Islet precursor cell (in vitro differentiated cells): ENCODE measurements at places on chromosomes 1 and 21.
A peak's percentile ranks its signal among the peaks of the same experiment; 100 is the strongest.

- peak; percentile 69 for DNase-seq
Observed at GRCh38 chr1:101683561-101683960, 313.2 kb downstream of the OLFM3 start.

DNA sequence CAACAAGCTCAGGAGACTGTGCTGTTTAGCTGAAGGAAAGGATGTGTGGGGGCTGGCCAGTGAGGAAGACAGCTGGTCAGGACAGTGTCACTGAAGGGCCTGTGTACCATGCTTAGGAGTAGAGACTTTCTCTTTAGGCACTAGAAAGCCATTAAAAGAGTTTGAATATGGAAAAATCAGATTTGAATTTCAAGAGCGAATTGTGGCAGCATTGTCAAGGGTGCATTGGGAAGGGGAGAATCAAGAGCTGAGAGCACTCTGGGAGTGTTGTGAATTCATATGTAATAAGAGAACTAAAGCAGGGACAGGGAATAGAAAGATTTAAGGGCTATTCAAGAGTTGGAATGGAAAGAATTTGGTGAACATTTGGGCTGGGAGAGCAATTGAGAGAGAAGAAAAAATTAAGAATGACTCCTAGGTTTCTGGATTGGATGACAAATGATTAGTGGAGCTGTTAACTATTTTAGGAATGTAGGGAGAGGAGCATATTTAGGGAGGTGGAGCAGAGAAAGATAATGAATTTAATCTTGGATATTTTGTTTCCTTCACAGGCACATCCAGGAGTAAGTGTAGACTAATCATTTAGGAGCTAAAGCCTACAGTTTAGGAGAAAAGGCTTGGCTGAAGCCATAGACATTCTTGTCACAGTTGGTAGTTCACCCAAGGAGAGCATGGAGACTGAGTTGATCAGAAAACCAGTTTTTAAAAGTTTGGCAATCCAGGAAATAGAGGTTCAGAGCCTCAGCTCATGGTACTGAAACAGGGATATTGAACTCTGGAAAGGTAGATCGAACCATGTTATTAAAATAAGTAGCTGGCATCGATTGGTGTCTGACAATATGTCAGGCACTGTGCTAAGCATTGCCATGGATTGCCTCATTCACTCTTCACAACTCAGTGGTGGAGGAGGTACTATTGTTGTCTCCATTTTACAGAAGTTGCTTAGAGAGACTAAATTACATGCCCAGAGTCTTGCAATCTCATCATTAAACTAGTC is 23.1 kb upstream of the TOR3A start:
- DNase-seq = no peak

DNA sequence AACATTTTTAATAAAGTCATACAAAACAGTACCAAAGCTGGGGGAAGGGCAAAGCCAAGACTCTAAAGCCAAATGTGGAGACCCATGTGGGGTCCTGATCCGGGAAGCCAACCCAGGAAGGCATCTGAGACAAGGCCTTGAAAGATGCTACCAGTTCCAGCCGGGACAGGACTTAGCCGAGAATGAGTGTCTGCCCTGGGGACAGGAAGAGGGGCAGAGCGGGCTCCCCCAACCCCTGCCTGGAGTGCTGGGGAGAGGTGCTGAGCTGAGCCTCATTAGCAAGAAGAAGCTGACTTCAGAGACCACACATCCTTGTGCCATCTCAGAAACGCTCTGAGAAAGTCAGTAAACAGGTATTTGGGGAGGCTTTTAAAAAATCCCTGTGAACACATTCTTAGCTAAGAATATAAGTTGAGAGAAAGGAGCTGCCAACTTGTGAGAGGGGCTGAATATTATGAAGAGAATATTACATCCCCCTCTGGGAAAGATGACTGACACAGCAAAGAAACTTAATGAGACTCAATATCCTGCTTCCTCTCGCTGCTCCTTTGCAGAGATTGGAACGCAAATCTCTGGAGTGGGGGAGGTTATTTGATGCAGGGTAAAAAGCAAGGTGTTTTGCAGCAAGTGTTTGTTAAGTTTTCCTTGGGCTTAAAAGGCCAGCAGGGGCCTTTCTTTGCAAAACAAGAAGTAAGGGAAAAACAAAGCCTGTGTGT is 103.3 kb upstream of the KCND3 start:
- no peak for DNase-seq

DNA sequence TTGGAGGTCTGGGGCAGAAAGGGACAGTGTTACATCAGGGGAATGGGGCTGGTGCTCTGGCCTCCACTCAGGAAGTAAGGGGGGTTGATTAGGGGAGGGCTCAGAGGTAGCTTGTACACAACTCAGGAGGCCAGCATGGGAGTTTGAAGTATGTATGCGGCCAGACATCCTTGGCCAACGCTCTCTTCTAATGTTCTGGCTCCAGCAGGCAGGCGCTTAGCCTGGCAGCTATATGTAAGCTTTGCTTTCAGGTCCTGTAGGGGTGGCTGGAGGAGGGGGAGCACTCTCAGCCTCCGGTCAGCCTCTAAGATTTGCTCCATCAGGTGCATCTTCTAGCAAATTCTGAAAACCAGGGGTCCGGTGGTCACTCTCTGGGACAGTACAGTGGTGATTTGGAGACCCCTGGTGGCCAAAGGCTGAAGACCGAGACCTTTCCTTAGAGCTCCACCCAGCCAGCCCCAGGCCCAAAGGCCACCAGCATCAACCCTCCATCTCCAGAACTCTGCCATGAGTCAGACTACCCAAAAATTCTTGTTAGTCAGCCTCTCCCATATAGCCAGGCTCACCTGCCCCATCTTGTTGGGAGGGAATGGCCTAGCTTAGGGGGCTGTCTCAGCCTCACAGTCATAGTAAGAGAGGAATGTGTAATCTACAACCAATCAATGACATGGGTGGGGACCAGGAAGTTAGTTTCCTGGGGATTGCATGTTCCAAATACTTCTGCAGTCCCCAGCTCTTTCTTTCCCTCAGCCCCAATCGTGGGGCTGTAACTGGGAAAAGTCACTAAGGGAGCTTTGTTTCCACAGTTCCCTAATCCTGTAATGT is 9.7 kb upstream of the COL8A2 start:
- DNase-seq = peak; percentile 91

GRCh38 chr1:244860914-244861610 is 3.3 kb downstream of the HNRNPU start:
- DNase-seq = no peak

- DNase-seq = no peak
Observed at GRCh38 chr1:228073061-228073856, 9.2 kb upstream of the ARF1 start.

DNA sequence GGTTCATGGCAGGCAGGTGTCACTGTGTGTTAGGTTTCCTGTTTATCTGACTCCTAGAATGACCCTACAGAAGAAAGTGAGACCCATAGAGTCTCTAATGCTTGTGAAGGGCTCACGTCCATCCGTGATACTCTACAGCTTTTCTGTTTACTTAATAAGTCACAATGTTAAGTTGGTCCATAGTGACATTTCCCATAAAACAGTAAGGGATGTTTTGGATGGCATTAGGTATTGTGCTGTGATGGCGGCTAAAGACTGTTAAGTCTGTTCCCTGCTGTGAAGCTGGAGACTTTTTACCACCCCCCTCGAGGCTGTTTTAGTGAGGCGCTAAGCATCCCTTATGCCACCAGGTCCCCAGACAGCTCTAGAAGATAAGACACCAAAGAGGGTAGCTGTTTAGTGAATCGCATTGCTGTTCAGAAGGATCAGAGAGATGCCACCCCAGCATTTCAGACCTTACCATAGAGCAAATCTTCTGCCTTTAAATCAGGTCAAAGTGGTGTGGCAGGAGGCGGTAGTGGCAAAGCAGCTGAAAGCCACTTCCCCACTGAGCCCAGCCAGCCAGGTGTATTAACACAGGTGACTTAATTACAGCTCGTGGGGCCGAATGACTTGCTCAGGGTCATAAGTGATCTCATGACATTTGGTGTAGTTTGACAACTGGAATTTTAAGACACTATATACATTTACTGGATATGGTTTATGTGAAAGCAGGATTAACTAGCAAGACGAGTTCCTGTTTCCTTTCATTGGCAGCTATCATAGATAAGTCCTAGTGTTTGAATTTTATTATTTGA is 25.0 kb downstream of the SLC37A1 start:
- DNase-seq = no peak

- no peak for DNase-seq
Observed at GRCh38 chr21:43961382-43961909, 50.7 kb upstream of the TRAPPC10 start.

- no peak for DNase-seq
Observed at GRCh38 chr1:54681358-54681757, 34.3 kb upstream of the TTC4 start.

- no peak for DNase-seq
Observed at GRCh38 chr1:233480198-233480597, 133.7 kb upstream of the KCNK1 start.

- DNase-seq = no peak
Observed at GRCh38 chr1:153941826-153942725, 4.4 kb downstream of the DENND4B start.

- peak; percentile 43 for DNase-seq
Observed at GRCh38 chr1:5267603-5268235, 613.3 kb downstream of the AJAP1 start.

GRCh38 chr1:207021876-207022596 is 10.5 kb downstream of the C1orf116 start:
- DNase-seq = no peak

DNA sequence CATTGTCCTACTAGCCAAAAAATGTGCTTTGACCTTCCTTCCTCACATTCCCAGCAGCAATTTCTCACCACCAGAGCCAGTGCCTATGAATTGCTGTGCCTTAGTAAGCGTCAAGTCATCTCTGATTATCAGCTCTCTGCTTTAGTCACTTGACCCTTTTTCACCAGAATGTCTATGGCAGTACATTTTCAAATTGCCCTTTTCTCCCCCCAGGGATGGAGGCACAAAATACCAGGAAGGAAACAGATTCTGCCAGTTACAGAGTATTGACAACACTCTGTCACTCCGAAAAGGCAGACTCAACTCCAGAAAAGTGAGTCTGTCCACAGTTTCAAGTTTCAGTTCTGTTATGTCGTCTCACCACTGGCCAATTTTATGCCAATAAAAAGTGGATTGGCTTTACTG is 167.4 kb downstream of the TNFSF18 start:
- DNase-seq = no peak

GRCh38 chr1:33930346-33931110 is 66.6 kb downstream of the HMGB4 start:
- no peak for DNase-seq

DNA sequence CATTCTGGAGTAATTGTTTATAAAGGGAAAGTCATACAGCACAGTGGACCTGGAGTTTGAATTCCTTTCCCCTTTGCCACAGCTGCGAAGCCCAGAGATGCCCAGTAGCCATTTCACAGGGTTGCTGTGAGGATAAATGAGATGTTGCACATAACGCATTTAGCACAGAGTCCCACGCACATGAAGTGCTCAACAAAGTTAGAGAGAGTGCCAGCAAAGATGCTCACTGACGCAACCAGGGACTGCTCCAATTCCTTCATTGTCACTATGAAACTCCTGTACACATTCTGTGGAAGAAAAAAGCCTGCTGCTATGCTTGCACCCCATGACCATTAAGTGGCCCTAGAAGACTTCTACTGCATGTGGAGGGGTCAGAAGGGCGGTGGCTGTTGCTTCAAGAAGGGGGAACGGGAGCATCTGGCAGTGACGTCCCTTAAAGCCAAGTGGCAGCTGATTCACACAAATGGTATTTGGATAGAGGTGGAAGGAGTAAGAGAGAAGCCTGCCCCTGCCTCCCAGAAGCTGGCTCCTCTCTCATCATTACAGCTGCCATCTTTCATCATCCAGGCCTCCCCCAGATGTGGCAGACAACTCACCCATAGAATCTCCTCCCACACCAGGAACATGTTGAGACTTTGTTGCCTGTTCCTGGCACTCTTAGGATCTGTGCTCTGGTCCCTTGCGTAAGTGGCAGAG is 26.5 kb upstream of the VAV3 start:
- peak; percentile 62 for DNase-seq

DNA sequence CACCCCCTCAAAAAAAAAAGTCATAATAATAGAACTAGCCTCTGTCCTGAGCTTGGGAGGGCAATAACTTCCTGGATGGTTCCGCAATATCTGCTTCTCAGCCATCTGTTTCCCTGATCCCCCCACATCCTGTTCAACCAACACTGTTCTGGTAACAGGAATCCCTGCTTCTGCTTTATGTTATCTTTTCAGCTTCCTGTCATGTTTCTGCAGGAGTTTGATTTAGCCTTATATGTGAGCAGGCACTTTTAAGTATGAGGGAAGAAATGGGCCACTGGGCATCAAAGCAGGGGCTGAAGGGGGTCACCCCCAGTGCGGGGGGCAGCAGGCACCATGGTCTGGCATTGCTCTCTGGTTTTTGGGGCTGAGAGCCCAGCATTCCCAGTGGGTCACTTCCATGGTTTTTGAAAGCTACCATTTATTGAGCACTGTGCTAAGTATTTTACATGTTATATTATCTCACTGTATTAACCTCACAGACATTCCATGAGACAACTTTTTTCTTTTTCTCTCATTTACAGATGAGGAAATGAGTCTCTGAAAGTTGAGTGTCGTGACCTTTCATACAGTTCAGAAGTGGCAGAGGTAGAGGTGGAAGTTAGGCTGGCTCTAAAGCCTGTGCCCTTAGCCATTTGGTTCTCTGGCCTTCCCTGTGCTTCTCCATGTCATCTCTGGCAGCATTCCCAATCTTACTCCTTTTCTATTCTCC is 61.9 kb downstream of the DNTTIP2 start:
- no peak for DNase-seq

DNA sequence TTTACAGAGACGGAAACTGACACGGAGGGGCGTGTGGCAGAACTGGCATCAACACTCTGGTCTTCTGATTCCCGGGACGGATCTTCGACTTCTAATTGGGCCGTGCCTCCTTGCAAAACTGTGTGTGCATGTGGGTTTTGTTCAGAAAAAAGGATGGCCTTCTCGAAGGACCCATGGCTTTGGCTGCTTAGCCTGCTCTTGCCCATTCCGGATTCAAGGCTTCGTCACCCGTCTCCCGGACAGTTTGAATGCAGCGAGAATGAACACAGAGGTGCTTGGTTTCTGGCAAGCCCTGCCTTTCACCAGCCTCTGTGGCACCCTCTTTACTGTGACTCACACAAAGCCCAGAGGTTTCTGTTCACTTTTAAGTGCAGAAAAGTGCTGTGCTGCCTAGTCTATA is 120.1 kb downstream of the PRDM2 start:
- DNase-seq = no peak

- peak; percentile 69 for DNase-seq
Observed at GRCh38 chr1:32068957-32069588, 3.7 kb upstream of the TMEM39B start.

DNA sequence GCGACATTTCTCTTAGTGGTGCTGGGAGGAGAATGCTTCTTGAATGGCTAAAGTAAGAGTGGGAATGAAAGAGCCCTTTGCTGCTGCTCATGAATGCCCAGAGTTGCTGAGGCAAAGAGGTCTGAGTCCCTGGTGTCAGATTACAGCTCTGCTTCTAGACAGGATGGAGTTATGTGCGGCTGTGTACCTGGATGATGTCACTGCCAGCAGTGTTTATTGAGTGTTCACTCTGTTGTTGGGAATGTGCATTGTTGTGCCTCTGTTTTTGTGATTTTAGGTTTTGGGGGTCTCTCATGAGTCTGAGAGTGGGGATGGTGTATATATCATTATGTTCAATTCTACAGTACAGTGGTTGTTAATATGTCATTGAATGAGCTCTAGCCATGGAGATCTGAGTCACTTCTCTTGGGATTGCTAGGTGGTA is 2.7 kb downstream of the CDC14A start:
- DNase-seq = peak; percentile 93
